ENCODE measurements at places on chromosomes 4 and X. TPM values are rescaled to one million over a fixed set of nuclear protein-coding genes. Genes with fewer than 3 reads are reported as not detected.

DNA sequence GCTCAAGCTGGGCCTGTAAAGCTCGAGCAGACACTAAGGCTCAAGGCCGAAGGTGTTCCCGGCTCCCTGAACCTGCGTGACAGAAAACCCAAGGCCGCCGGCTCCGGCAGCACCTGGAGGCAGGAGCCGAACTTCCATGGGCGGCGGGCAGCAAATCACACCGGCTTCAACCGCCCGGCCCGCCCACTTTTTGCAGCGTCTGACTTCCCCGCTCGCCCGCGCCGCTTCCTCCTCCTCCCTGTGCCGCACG is 940 bp upstream of the NSD2 start:
- H3K4me3 ChIP-seq = peak overlapping the region; percentile 81
- H3K27me3 ChIP-seq = peaks cover 19% of the 10 kb centered on the region
- peak overlapping the region; percentile 99 for H3K27ac ChIP-seq
- peak; percentile 84 for DNase-seq

GRCh38 chr4:186719925-186720694 is 3.5 kb downstream of the FAT1 start:
- DNase-seq = no peak
- no peak overlapping the region for H3K27ac ChIP-seq
- H3K27me3 ChIP-seq = peaks cover 42% of the 10 kb centered on the region
- no peaks in the 10 kb centered on the region for H3K36me3 ChIP-seq
- no peaks in the 10 kb centered on the region for H3K4me1 ChIP-seq
- H3K4me3 ChIP-seq = no peak overlapping the region

The ARHGEF9 gene
- total RNA-seq = 26.8 TPM

- no peak for DNase-seq
- no peaks in the 10 kb centered on the region for H3K36me3 ChIP-seq
- H3K27ac ChIP-seq = no peak overlapping the region
- H3K4me3 ChIP-seq = no peak overlapping the region
Measured at GRCh38 chrX:56792270-56793111, 63.4 kb downstream of the NBDY start.

DNA sequence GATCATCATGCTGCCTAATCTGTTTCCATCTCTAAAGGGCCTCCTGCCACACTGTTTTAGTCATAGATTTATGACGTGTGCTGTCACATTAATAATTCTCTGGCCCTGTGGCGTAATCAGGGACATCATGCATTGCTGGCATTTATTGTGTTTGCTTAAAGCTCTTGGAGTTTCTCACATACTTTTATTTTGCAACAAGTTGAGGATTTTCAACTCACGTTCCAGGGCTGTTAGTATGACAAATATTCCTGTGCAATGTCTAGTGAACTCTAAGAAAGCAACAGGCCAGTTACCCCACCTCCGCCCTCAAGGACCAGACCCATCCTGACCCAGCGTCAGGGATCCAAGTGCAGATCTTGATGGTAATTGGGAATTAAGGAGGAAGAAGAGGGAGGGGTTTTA is 7.8 kb upstream of the PIGA start:
- H3K27me3 ChIP-seq = no peaks in the 10 kb centered on the region
- no peaks in the 10 kb centered on the region for H3K36me3 ChIP-seq
- peak; percentile 77 for DNase-seq
- no peak overlapping the region for H3K4me3 ChIP-seq
- H3K4me1 ChIP-seq = no peaks in the 10 kb centered on the region

GRCh38 chr4:11286533-11286932 is 142.2 kb downstream of the HS3ST1 start:
- no peaks in the 10 kb centered on the region for H3K27me3 ChIP-seq
- H3K27ac ChIP-seq = no peak overlapping the region
- no peak overlapping the region for H3K4me3 ChIP-seq

GRCh38 chrX:115344885-115345614 is 55.5 kb downstream of the LUZP4 start:
- peak; percentile 89 for DNase-seq
- H3K36me3 ChIP-seq = no peaks in the 10 kb centered on the region
- H3K27ac ChIP-seq = peak overlapping the region; percentile 76
- H3K4me3 ChIP-seq = no peak overlapping the region
- H3K4me1 ChIP-seq = peaks cover 3% of the 10 kb centered on the region

DNA sequence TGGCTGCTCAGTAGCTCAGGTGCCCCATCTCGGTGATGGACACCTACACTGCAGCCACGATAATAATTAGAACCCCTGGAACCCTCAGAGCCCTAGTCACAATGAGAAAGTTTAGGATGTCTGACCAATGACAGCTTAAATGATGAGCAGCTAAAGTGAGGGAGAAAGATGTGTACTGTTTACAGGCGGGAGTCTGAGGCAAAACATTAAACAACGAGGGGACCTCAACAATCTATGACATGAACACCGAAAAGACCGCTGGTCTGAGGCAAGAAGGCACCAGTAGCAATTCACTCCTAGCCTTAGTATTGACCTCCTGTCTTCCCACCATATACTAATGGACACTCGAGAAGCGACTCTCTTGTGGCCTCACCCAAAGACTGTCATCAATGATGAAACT is 369.5 kb upstream of the SMIM31 start:
- no peaks in the 10 kb centered on the region for H3K4me1 ChIP-seq
- H3K36me3 ChIP-seq = no peaks in the 10 kb centered on the region
- peaks cover 15% of the 10 kb centered on the region for H3K27me3 ChIP-seq
- H3K4me3 ChIP-seq = no peak overlapping the region
- H3K27ac ChIP-seq = no peak overlapping the region

- H3K4me1 ChIP-seq = peaks cover 7% of the 10 kb centered on the region
- no peaks in the 10 kb centered on the region for H3K36me3 ChIP-seq
- H3K27ac ChIP-seq = no peak within 1 kb of the TSS
Measured at GRCh38 chr4:99352602-99353537, at the start of gene ADH1C. ADH1C (minus strand) TSS chr4:99352746; CDS start chr4:99352675, 71 bp downstream.

DNA sequence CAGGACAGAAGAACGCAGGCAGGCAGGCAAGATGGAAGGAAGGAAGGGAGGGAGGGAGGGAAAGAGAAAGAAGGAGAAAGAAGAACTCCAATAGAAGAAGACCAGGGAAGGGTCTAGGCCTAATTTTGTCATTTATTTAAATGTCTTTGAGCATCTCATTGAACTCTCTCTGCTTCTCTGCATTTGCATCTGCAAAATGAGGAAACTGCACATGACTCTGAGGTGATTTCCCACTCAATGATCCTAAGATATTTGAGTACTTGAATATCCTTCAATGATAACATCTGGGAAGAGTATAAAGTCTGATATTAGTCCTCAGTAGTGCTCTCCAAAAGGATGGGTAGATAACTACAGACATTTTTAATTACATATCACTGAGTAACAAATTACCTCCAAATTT is 33.1 kb upstream of the RBPJ start:
- no peak overlapping the region for H3K4me3 ChIP-seq
- H3K4me1 ChIP-seq = no peaks in the 10 kb centered on the region
- DNase-seq = no peak
- H3K27ac ChIP-seq = peak overlapping the region; percentile 92
- H3K27me3 ChIP-seq = no peaks in the 10 kb centered on the region

GRCh38 chrX:134646691-134647090 is 11.6 kb downstream of the PLAC1 start:
- H3K4me3 ChIP-seq = no peak overlapping the region
- H3K4me1 ChIP-seq = no peaks in the 10 kb centered on the region
- H3K27me3 ChIP-seq = no peaks in the 10 kb centered on the region
- no peak for DNase-seq

GRCh38 chrX:45508454-45508853 is 307.8 kb upstream of the DIPK2B start:
- peak overlapping the region; percentile 46 for H3K27ac ChIP-seq
- H3K27me3 ChIP-seq = no peaks in the 10 kb centered on the region
- H3K4me1 ChIP-seq = no peaks in the 10 kb centered on the region
- no peaks in the 10 kb centered on the region for H3K36me3 ChIP-seq
- no peak overlapping the region for H3K4me3 ChIP-seq

- H3K4me3 ChIP-seq = no peak overlapping the region
- DNase-seq = no peak
- H3K27ac ChIP-seq = no peak overlapping the region
- H3K4me1 ChIP-seq = no peaks in the 10 kb centered on the region
Measured at GRCh38 chr4:187480146-187481145, 515.1 kb upstream of the ZFP42 start.

DNA sequence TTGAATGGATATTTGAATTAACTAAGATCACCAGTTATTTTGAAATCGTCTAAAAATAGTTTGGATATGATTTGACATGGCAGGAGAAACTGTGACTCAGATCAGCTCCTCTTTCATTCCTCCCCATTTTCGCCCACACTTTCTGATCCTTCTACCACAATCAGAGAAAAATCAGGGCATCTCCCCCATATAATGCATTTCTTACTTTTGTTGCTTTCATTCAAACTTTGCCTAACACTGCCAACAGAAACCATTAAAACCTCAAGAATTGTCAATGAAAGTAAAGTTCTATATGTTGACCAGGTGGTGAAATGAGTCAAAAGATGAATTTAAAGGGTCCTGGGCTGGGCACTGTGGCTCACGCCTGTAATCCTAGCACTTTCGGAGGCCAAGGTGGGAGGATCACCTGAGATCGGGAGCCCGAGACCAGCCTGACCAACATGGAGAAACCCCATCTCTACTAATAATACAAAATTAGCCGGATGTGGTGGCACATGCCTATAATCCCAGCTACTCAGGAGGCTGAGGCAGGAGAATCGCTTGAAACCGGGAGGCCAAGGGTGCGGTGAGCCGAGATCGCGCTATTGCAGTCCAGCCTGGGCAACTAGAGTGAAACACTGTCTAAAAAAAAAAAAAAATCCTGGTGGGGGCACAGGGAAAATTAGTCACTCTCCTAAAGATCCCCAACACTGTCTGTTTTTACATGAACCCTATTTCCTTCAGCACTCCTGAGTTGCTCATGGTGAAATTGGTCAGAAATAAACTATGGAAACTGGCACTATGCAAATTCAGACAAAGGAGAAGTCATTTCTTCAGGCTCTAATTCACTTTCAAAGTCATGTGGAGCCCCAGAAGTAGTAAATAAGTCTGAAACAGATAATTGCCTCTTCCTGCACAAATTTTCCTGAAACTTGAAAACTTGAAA is 122.8 kb upstream of the NOCT start:
- no peak overlapping the region for H3K27ac ChIP-seq
- DNase-seq = no peak
- peaks cover under 1% of the 10 kb centered on the region for H3K4me1 ChIP-seq
- no peak overlapping the region for H3K4me3 ChIP-seq
- no peaks in the 10 kb centered on the region for H3K27me3 ChIP-seq

The UGT2B15 gene
- not detected for total RNA-seq

- no peaks in the 10 kb centered on the region for H3K36me3 ChIP-seq
- no peak overlapping the region for H3K4me3 ChIP-seq
- no peak for DNase-seq
- no peaks in the 10 kb centered on the region for H3K27me3 ChIP-seq
- H3K4me1 ChIP-seq = no peaks in the 10 kb centered on the region
Measured at GRCh38 chrX:46750889-46751288, 8.0 kb downstream of the SLC9A7 start.

DNA sequence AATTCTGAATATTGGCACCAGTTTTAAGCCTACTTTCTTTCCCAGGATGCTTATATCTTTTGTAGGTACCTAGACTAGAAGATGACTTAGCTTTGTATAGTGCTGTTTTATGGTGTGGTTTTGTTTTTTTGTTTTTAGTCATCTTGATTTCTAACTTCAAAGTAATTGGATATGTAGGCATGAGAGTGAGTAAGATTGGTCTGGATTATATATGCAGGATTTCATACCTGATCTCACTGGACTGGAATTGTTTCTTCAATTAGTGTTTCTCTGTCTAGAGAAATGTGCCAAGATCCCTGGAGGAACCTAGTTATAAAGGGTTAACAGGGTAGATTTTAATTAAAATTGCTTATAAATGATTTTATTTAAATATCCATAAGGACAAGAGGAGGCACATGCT is 23.1 kb downstream of the NAP1L5 start:
- no peak overlapping the region for H3K4me3 ChIP-seq
- no peak for DNase-seq
- peaks cover 67% of the 10 kb centered on the region for H3K36me3 ChIP-seq
- H3K27ac ChIP-seq = no peak overlapping the region
- no peaks in the 10 kb centered on the region for H3K27me3 ChIP-seq

DNA sequence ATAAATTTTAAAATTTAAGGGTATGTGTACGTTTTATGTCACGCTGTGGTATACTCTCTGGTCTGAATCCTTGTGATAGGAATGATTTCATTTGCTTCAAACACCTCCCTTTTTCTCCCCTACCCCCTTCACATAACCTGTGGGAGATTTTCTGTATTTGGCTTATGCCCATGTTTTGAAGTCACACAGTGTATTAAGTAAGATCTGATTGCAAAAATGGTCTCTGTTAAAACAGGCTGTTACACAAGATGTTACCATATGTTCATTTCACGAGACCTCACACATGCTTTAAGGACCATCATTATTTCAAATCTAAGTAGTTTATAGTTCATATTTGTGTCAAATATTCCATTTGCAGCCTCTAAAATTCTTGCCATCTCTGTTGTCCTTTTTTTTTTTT is 63.5 kb downstream of the TMEM131L start:
- H3K27me3 ChIP-seq = no peaks in the 10 kb centered on the region
- H3K36me3 ChIP-seq = no peaks in the 10 kb centered on the region
- peak; percentile 68 for DNase-seq
- H3K27ac ChIP-seq = peak overlapping the region; percentile 55
- peaks cover 71% of the 10 kb centered on the region for H3K4me1 ChIP-seq

DNA sequence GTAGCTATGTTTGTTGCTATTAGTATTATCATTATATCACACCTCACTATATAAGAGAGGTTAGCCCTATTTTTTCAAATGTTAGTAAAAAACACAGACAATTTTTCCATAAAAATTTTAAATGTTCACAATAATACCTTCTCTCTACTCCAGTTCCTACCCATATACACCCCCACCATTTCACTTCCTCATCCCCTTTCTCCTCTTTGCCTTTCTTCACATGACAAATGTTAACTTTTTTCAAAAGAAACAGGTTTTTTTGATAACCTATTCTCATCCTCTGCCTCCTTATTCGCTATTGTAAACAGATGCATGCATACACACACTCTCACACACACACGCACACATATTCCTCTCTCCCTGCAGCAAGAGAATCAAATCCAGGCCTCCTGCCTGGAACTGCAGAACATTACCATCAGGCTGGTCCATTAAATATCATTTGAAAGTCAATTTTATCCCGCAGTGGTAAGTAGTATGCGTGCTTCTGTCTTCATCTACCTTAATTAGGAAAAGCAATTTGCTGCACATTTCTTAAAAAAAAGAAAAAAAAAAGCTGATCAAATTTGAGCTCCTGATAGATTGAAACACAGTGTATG is 55.5 kb downstream of the MID1IP1 start:
- DNase-seq = no peak
- H3K27ac ChIP-seq = no peak overlapping the region
- H3K4me3 ChIP-seq = no peak overlapping the region
- no peaks in the 10 kb centered on the region for H3K27me3 ChIP-seq
- H3K4me1 ChIP-seq = peaks cover 1% of the 10 kb centered on the region
- H3K36me3 ChIP-seq = no peaks in the 10 kb centered on the region

The DDIT4L gene
- 0.55 TPM for total RNA-seq

The TMEM31 gene
- total RNA-seq = not detected
